ENCODE measurements at places on chromosomes 13 and 19.

DNA sequence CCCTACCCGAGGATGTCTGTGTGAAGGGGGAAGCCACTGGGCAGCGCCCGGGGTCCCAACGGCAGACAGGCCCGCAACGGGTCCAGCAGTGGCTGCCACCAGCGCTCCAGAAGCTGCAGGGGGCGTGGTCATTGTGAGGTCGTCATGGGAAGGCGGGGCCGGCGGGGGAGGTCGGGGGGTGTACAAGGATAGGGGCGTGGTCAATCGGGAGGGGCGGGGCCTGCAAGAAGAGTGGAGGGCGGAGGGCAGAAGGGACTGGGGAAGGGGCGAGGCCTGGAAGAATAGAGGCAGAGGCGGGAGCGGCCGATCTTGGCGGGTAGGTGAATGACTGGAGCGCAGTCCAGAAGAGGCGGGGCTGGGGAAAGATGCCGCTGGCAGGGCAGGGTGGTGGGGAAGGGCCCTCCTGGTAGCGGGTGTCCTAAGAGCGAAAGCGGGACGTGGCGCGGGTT, 4.4 kb downstream of the FUZ start:
- no peak for DNase-seq

GRCh38 chr13:112353856-112354255, 22.3 kb upstream of the SPACA7 start:
- DNase-seq, result no peak

GRCh38 chr13:73714522-73714921, 419.7 kb downstream of the KLF12 start:
- DNase-seq, result no peak

- DNase-seq, result no peak
Observed at GRCh38 chr13:111409413-111409812, 89.0 kb downstream of the TEX29 start.

DNA sequence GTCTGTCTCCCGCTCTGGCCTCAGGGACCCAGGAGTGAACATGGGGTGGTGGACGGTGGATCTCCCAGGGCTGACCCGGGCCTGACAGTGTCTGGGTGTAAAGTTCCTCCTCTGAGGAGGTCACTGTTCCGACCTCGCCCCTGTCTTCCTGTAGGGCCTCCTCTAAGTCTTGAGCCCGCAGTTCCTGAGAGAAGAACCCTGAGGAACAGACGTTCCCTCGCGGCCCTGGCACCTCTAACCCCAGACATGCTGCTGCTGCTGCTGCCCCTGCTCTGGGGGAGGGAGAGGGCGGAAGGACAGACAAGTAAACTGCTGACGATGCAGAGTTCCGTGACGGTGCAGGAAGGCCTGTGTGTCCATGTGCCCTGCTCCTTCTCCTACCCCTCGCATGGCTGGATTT, at the start of gene SIGLEC9:
Gene SIGLEC9, plus strand, starts transcription at position 178 of the 400 bp plus-strand sequence. Its CDS starts 69 bp downstream, at position 247.
- DNase-seq, result no peak
